ENCODE measurements at places on chromosomes 5 and 9.

DNA sequence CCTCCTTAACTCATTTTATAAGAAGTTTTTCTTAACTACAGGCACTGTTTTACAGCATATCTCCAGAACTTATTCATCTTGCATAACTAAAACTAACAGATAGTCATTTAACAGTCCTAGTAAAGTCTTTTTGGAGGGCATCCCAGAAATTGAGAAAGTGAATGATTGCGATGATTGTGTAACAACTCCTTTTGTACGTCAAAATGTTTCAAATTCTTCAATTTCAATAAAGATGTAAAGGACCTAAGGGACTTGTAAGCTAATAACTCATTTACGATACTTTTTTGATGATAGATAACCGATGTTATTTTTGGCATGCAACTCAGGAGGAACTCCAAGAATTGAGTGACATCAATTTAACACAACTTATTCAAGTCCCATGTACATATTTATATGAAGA, 42.7 kb downstream of the SVEP1 start:
- no peak for DNase-seq

DNA sequence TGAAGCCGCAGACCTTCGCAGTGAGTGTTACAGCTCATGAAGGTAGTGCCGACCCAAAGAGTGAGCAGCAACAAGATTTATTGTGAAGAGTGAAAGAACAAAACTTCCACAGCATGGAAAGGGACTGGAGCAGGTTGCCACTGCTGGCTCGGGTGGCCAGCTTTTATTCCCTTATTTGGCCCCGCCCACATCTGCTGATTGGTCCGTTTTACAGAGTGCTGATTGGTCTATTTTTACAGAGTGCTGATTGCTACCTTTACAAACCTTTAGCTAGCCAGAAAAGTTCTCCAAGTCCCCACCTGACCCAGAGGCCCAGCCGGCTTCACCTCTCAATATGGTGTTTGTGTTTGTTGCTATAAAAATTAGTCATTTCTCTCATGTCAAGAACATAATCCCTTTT, 49.7 kb downstream of the RECK start:
- no peak for DNase-seq

DNA sequence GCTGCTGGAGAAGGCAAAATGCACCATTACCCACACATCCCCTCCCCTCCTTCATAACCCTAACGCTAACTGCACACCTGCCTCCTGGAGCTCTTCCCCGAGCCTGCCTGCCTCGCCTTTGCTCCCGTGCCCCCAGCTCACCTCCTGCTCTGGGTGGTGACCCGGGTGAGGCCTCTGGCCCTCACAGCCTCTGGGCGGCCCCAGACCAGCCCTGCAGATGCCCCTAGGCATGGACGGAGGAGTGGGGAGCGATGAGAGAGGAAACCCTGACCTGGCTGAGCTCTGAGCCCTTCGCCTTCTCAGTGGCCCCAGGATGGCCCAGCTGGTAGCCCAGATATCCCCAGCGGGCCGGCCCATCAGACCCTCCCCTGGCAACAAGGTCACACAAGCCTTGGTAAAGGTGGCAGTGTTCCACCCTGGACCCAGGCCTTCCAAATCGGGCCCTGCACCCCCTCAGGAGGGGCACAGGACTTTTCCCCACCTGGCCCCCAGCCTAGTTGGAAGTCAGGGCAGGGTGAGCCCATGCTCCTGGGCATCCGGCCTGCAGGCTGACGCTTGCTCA, 14.5 kb upstream of the CAMSAP1 start:
- DNase-seq: no peak

DNA sequence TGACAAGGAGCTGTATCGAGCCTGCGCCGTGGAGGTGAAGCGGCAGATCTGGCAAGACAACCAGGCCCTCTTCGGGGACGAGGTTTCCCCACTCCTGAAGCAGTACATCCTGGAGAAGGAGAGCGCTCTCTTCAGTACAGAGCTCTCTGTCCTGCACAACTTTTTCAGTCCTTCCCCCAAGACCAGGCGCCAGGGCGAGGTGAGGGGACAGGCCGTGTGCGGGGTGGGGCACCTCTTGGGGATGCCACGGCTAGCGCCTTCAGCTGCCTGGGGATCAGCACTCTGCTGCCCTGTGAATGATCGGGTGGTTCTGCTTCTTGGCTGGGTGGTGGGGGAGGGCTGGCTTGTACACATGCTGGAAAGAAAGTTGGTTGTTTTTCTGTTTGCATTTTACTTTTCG, 1.7 kb downstream of the NELFB start:
- no peak for DNase-seq

DNA sequence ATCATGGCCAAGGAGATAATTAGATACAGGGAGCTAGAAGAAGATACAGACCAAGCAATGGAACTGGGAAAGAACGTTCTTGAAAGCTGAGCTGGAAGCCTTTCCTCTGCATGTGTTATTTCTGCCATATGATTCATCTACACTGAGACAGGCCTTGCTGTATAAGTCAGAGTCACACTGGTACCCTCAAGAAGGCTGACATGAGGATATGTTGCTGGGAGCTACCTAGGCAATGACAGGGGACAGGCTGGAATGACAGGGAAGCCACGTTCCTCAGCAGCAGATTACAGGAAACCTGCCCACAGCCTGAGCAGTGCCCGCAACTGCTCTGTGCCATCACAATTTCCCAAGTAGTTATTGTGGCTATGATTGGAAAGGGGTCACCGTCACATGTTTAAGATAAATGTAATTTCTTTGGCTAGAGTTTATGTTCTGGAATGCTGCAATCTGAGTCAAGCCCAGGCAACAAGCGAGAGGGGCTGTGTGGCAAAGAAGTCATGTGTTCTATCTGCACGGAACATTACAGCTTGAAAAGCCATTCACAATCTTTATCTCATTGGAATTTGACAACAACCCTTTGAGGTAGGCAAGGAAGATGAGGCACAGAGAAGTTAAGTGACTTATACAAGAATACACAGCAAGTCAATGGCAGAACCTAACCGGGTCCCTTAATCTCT, 108.2 kb downstream of the TTLL11 start:
- DNase-seq: no peak

GRCh38 chr9:68953771-68954170, 60.1 kb downstream of the PRKACG start:
- no peak for DNase-seq

GRCh38 chr5:150662731-150663516, 1.9 kb downstream of the MYOZ3 start:
- no peak for DNase-seq

DNA sequence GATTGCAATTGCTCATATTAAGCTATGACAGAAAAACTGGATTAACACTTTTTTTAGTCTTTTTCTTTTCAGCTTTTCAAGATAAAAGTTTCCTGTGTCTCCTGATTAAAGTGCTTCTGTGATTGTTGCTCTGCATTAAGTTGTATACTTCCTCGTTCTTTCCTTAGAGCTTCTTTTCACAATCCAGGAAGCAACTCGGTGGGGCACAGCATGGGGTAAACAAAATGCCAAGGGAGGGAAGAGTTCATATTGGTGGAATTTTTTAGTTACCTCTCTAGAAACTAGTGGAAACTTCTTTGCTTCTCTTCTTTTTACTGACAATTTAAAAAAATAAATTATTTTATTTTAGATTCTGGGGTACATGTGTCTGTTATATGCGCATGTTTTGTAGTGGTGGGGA, 37.8 kb upstream of the ARRDC3 start:
- DNase-seq: no peak

- DNase-seq: no peak
Measured at GRCh38 chr9:119400606-119401005, 31.4 kb upstream of the BRINP1 start.

GRCh38 chr5:103232393-103232999, 26.1 kb upstream of the MACIR start:
- DNase-seq: peak; percentile 54

DNA sequence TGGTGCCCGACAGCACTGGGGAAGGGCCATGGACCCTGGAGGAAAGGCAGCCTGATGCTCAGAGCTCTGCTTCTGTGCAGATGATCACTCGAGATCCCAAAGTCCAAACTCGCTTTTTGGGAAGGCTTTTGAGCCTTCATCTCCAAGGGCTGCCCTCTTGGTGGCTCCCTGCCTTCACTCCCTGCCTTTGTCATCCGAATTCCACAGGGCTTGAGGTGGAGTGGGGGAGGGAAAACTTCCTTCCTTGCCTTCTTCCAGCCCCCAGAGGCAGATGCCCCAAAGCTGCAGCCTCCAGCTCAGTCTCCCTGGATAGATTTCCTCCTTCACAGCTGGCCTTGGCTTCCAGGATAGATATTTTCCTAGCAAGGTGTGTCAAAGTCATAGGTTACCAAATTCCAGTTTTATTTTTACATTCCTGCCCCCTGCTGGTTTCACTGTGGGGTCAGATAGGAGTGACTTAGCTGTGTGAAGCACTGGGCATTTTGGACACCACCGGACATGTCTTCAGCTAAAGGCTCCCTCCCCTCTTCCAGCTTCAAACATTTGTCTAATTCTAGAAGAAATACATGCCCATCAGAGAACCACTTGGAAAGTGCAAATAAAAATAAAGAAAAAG, 268.2 kb downstream of the HSPA4 start:
- no peak for DNase-seq

GRCh38 chr5:152532714-152533113, 127.6 kb upstream of the NMUR2 start:
- DNase-seq: peak; percentile 29

GRCh38 chr5:164728733-164729132, 1223.3 kb downstream of the MAT2B start:
- no peak for DNase-seq

DNA sequence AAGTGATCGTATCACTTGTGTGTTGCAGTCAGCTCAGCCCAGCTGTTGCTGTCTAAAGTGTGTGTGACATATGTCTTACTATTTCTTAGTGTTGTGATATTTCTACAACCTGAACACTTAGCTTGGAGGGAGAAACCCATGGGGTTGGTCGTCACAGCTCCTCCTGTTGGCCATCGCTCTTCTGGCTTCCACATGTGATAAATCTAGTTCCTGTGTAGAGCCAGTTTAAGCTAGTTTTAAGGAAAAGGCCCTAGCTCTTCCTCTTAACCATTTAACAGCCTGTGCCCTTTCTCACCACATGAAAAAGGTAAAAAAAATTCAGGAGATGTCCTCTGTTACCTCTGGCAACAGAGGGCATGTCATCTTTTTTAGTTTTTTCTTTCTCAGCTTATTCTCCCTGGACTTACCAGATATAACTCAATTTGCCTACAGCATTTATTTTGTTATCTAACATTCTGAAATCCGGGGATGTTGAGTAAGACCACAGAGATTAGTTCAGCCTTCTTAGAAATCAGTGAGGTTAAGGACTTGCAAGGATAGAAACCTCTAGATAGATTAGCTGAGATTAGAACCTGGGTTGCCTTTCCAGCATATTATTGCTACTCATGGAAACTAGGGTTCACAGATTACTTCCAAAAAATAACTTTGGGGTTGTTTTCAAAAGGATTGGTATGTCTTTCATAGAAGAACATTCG, 100.4 kb downstream of the GAPVD1 start:
- DNase-seq: peak; percentile 33
